ENCODE measurements at places on chromosomes 2 and 18.
A peak's percentile ranks its signal among the peaks of the same experiment; 100 is the strongest.

- DNase-seq = no peak
Measured at GRCh38 chr2:25255745-25256487, 85.8 kb downstream of the DNMT3A start.

GRCh38 chr2:36235426-36235825 is 120.2 kb upstream of the CRIM1 start:
- DNase-seq = peak; percentile 40

- no peak for DNase-seq
Measured at GRCh38 chr2:181421464-181421863, 35.7 kb upstream of the ITGA4 start.

- DNase-seq = no peak
Measured at GRCh38 chr2:217290467-217290866, 430.6 kb upstream of the TNP1 start.

GRCh38 chr2:76446872-76447271 is 736.2 kb upstream of the GCFC2 start:
- peak; percentile 25 for DNase-seq

GRCh38 chr2:221710744-221711143 is 138.6 kb upstream of the EPHA4 start:
- DNase-seq = no peak

DNA sequence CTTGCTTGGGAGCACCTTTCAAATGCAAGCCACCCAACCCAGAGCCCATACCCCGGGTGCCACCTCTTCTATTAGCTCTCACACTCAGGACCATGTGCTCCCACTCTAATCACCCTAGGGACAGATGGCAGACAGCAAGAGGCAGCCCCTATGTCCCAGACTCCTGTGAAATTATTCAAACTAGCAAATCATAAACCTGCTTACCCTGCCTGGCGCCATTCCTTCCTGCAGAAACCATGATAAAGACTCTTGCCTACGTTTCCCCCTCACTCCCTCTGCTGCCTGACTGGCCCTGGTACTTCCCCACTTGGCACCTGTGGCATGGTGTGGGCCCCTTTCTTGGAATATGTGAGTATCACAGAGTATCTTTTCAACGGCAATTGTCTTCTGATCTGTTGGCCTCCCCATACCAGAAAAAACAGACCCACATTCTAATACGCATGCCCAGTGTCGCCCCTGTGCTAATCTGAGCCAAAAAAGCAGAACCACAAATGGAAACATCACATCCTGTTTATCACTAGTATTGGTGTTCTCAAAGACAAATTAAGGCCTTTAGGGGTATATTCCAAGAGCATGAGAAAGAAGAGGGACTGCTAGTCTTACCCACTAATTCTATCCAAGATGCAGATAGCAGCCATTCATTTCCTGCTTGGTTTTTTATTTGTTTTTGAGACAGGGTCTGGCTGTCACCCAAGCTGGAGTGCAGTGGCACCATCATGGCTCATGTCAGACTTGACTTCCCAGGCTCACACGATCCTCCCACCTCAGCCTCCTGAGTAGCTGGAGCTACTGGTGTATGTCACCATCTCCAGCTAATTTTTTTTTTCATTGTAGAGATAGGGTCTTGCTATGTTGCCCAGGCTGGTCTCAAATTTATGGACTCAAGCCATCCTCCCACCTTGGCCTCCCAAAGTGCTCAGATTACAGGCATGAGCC is 44.1 kb upstream of the TTC39C start:
- no peak for DNase-seq

DNA sequence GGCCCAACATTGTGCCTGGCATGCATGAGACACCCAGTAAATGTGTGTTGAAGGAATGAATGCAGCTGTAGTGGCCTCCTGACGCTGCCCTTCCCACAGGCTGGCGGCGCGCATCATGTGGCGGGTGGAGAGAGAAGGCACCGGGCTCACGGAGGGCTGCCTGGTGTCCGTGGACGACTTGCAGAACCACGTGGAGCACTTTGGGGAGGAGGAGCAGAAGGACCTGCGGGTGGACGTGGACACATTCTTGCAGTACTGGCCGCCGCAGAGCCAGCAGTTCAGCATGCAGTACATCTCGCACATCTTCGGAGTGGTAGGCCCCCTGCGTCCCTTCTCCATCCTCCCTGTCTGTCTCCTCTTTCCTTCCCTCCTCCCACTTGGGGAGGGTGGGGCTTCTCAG is 20.1 kb downstream of the SMYD1 start:
- no peak for DNase-seq

DNA sequence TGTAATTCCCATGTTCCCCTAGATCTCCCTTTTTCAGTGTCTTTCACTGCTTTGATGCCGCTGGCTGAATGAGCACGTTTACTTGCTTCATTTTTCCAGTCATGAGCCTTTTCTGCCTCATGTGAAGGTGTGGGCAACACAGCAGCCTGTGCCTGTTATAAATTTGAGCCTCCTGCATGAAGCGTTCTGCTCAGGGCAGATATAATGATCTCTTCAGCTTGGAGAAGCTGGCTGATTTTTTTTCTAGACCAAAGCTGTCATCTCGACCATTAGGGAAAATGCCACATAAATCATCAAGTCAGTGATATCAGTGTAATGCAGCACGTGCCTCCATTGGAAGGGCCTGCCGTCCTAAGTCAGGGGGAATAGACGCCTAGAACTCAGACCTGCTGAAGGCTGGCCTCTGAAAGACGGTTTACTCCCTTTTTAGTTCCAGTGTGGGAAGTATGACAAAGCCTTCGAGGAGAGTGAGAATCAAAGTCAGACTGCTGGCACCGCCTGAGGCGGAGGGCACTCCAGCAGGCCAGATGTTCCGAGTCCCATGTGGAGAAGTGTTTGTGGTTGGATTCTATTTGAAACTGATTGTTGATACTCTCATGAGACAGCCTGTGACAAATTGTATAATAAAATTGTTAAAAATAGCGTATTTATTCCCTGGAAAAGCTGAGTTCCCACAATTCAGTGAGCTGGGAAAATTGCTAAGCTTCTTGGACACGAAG is 196.5 kb downstream of the MYO1B start:
- DNase-seq = no peak

GRCh38 chr2:55761526-55761925 is 67.9 kb upstream of the PNPT1 start:
- DNase-seq = no peak

DNA sequence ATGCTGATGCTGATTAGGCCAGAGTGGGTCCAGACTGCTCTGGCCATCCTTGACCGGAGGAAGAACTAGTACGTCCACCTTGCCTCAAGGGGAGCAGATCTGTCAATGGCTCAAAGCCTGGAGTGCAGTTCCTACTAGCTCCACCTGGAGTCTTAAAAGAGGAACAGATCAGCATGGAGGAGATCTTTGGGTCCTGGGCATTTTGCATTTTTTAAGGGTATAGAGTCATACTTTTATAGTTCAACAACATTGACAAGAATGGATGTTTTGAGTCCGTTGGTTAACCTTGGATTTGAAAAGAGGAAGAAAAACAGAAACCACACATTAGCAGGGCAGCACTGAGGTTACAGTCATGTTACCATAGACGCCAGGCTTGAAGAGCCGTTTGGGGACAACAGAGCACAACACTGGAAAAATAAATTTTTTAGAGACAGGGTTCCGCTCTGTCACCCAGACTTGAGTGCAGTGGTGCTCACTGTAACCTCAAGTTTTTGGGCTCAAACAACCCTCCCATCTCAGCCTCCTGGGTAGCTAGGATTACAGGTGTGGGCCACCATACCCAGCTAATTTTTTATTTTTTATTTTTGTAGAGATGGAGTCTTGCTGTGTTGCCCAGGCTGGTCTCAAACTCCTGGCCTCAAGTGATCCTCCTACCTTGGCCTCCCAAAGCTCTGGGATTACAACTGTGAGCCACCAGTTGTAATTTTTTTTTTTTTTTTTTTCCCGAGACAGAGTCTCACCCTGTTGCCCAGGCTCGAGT is 78.5 kb downstream of the PRKCE start:
- no peak for DNase-seq

- DNase-seq = no peak
Measured at GRCh38 chr18:34723143-34723542, 13.0 kb downstream of the DTNA start.

- no peak for DNase-seq
Measured at GRCh38 chr2:199461711-199462346, 4.1 kb upstream of the SATB2 start.

Measured in iPS DF 19.7 (cell line).